ENCODE measurements at places on chromosomes 7 and 10. TPM values are rescaled to one million over a fixed set of nuclear protein-coding genes. Genes with fewer than 3 reads are reported as not detected.

DNA sequence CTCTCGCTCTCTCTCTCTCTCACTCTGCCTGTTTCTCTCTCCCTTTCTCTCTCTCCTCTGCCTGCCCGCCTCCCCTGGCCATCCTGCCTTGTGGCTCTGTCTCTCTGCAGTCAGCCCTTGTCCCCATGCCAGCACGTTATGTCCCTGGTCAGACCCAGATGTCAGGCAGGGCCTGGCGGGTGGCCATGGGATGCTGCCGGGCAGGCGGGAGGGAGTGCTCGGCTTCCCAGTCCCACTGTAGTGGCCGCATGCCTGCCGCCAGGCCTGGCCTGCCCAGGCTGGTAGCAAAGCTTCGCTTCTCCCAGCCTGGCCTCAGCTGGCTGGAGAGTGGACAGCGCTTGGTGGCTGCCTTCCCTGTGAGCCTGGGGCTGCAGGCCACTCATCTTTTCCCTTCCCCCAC, 121.5 kb upstream of the ZNF716 start:
- H3K4me3 ChIP-seq: no peak overlapping the region
- no peak overlapping the region for H3K27ac ChIP-seq
- DNase-seq: peak; percentile 87
- H3K4me1 ChIP-seq: no peaks in the 10 kb centered on the region
- no peaks in the 10 kb centered on the region for H3K27me3 ChIP-seq

- no peaks in the 10 kb centered on the region for H3K27me3 ChIP-seq
- H3K36me3 ChIP-seq: no peaks in the 10 kb centered on the region
- H3K4me3 ChIP-seq: no peak overlapping the region
- H3K27ac ChIP-seq: no peak overlapping the region
- DNase-seq: no peak
Observed at GRCh38 chr10:102579328-102579727, 65.0 kb upstream of the TRIM8 start.

GRCh38 chr7:69775231-69775771, 177.0 kb downstream of the AUTS2 start:
- H3K36me3 ChIP-seq: no peaks in the 10 kb centered on the region
- peak; percentile 35 for DNase-seq
- no peak overlapping the region for H3K4me3 ChIP-seq
- H3K27me3 ChIP-seq: no peaks in the 10 kb centered on the region
- peak overlapping the region; percentile 49 for H3K27ac ChIP-seq
- H3K4me1 ChIP-seq: no peaks in the 10 kb centered on the region

- no peaks in the 10 kb centered on the region for H3K27me3 ChIP-seq
- H3K4me3 ChIP-seq: no peak overlapping the region
- DNase-seq: no peak
- no peak overlapping the region for H3K27ac ChIP-seq
Observed at GRCh38 chr10:43120929-43121314, 17.3 kb upstream of the CSGALNACT2 start.

- DNase-seq: no peak
- peaks cover 75% of the 10 kb centered on the region for H3K36me3 ChIP-seq
- no peaks in the 10 kb centered on the region for H3K4me1 ChIP-seq
- H3K27me3 ChIP-seq: no peaks in the 10 kb centered on the region
- H3K27ac ChIP-seq: no peak overlapping the region
Observed at GRCh38 chr10:73478636-73479035, 17.2 kb downstream of the PPP3CB start.

DNA sequence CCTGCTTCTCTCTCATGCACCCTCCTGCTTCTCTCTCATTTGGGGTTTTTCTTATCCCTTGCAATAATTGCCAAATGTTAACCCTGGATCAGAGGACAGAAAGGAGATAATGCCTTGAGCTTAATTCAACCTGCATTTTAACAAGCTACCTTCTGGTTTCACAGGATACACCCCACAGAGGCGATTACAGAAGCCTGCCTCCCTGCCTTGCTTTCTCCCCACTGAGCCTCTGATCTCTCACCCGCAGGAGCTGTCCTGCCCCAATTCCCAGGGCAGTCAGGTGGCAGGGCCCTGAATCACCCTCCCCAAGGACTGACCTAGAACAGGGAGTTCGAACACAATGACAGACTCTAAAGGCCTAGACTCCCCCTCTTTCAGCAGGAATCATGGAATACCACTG, 959.5 kb downstream of the GRID1 start:
- no peaks in the 10 kb centered on the region for H3K36me3 ChIP-seq
- H3K27ac ChIP-seq: no peak overlapping the region
- no peak for DNase-seq
- no peaks in the 10 kb centered on the region for H3K4me1 ChIP-seq
- H3K4me3 ChIP-seq: no peak overlapping the region

GRCh38 chr7:27925573-27926201, 185.7 kb downstream of the TAX1BP1 start:
- H3K27ac ChIP-seq: no peak overlapping the region
- H3K4me3 ChIP-seq: no peak overlapping the region
- no peaks in the 10 kb centered on the region for H3K36me3 ChIP-seq

DNA sequence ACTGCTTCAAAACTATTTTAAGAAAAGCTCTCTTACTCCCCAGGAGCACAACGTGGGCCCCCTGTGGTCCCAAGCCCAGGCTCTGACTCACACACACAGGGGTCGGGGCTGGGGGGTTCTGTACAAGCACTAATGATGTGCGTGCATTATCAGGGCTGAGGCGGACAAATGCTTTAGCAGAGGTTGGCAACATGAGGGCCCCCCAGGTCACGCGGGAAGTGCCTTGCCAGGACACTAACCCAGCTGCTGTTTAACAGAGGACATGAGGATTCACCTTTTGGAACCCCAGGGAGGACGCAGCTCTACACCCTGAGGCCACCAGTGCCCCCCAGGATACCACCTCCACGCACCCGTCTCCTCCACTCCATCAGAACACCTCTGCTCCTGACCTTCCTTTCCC, 342.8 kb downstream of the DNAJB6 start:
- no peaks in the 10 kb centered on the region for H3K36me3 ChIP-seq
- peaks cover 7% of the 10 kb centered on the region for H3K4me1 ChIP-seq
- H3K27me3 ChIP-seq: peaks cover 98% of the 10 kb centered on the region
- H3K4me3 ChIP-seq: no peak overlapping the region

GRCh38 chr10:120555842-120556532, 99.0 kb downstream of the PLPP4 start:
- no peaks in the 10 kb centered on the region for H3K27me3 ChIP-seq
- no peaks in the 10 kb centered on the region for H3K36me3 ChIP-seq
- H3K4me1 ChIP-seq: no peaks in the 10 kb centered on the region
- H3K27ac ChIP-seq: no peak overlapping the region

- H3K36me3 ChIP-seq: peaks cover 56% of the 10 kb centered on the region
- H3K27ac ChIP-seq: no peak overlapping the region
Observed at GRCh38 chr7:140746751-140747150, 50.2 kb downstream of the NDUFB2 start.

DNA sequence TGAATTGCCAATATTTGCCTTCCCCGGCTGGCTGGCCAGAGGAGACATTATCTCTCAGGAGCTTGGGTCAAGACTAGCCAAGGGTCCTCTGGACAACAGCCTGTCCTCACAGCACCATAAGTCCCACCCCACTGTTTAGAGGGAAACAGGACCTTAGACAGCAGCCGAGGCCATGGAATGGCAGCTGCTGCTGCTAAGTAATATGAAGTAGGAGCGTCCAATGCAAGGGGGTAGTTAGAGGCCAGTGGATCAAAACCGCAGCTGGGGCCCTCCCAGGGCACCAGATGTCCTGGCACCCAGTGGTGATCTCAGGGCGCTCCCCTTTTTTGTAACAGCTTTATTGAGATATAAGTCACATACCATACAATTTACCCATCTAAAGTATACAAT, 12.9 kb upstream of the KCP start:
- H3K4me3 ChIP-seq: no peak overlapping the region
- H3K27ac ChIP-seq: no peak overlapping the region
- H3K36me3 ChIP-seq: no peaks in the 10 kb centered on the region
- peaks cover 44% of the 10 kb centered on the region for H3K27me3 ChIP-seq

DNA sequence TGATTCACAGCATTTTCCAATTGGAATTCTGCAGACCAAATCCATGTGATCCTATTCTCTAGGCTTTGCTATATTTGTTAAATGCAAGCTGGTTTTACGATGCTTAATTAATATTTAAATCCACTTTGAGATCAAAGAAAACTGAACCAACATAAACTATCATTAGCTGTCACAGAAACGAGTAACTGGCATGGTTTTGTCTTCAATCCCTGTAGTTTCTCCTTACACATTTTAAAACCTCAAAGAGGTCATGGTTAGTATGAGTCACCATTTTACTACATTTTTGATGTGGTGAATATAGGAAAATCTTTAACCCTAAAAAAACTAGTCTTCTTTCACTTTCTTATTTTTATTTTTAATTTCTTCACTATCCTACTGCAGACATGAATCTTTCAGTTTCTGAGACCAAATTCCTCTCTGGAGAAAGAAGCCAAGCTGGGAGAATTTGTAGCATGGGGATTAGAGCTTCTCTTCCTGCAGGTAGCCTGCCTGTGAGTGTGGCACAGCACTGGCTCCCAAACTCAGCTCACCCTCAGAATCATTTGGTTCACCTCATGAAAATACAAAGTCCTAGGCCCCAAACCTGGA, 8.7 kb upstream of the LIPM start:
- no peaks in the 10 kb centered on the region for H3K27me3 ChIP-seq
- no peak overlapping the region for H3K4me3 ChIP-seq
- H3K36me3 ChIP-seq: no peaks in the 10 kb centered on the region
- H3K4me1 ChIP-seq: no peaks in the 10 kb centered on the region
- no peak overlapping the region for H3K27ac ChIP-seq

- H3K27me3 ChIP-seq: no peaks in the 10 kb centered on the region
- H3K27ac ChIP-seq: no peak overlapping the region
- no peaks in the 10 kb centered on the region for H3K36me3 ChIP-seq
- H3K4me1 ChIP-seq: no peaks in the 10 kb centered on the region
Observed at GRCh38 chr10:28922127-28922526, 244.8 kb downstream of the BAMBI start.

DNA sequence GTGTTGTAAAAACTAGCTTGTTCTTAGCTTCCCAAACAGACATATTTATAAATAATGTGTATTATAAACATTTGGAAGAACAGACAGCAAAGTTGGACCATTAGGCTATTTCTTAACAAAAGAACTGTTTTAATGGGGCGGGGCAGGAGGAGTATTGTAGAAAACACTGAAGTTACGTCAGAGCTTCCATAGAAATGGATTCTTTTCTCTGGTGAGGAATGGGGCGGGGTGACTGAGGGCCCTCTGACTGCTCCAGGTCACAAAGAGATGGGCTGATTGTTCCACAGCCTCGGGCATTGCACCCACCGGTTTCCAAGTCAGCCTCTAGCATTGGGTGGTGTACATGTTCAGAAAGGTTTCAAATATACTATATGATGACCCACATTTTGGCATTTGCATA, 36.8 kb upstream of the ADAM12 start:
- no peaks in the 10 kb centered on the region for H3K4me1 ChIP-seq
- DNase-seq: no peak
- H3K27me3 ChIP-seq: no peaks in the 10 kb centered on the region
- H3K36me3 ChIP-seq: no peaks in the 10 kb centered on the region
- no peak overlapping the region for H3K27ac ChIP-seq

DNA sequence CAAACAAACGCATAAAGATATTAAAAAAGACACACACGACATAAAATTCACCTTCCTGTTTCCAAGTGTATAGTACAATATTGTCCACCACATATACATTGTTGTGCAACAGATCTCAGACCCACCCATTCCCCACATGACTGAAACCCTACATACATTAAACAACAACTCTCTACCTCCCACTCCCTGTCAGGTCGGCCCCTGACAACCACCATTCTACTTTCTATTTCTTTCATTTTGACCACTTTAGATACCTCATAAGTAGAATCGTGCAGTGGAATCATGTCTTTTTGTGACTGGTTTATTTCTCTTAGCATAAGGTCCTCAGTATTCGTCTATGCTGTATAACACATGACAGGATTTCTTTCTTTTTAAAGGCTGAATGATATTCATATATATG, 320.5 kb downstream of the BBS9 start:
- H3K4me1 ChIP-seq: no peaks in the 10 kb centered on the region
- no peak for DNase-seq
- no peak overlapping the region for H3K4me3 ChIP-seq
- H3K27ac ChIP-seq: no peak overlapping the region
- no peaks in the 10 kb centered on the region for H3K27me3 ChIP-seq
- H3K36me3 ChIP-seq: no peaks in the 10 kb centered on the region

GRCh38 chr10:103451091-103451813, 918 bp downstream of the CALHM2 start:
- H3K36me3 ChIP-seq: peaks cover 41% of the 10 kb centered on the region
- peak overlapping the region; percentile 93 for H3K27ac ChIP-seq
- DNase-seq: peak; percentile 83
- H3K4me1 ChIP-seq: peaks cover 52% of the 10 kb centered on the region
- H3K4me3 ChIP-seq: peak overlapping the region; percentile 79
- no peaks in the 10 kb centered on the region for H3K27me3 ChIP-seq

- H3K27me3 ChIP-seq: no peaks in the 10 kb centered on the region
- H3K27ac ChIP-seq: no peak overlapping the region
- no peaks in the 10 kb centered on the region for H3K36me3 ChIP-seq
Observed at GRCh38 chr10:120749072-120749471, 102.1 kb upstream of the WDR11 start.

DNA sequence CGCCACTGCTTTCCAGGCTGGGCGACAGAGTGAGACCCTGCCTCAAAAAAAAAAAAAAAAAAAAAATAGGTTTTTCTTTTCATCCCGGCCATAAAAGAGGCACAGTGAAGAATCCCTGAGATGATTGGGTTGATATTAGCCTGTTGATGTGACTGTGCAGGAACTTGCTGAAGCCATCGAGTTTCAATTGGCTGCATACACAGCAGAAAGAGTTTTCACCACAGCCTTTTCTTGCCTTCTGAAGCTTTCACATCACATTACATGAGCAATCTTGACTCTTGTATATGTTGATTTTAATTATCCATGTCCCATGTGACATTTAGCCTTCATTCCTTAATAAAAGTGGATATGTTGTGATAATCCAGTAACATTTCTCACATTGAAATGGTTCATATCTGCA, 14.9 kb upstream of the PLXDC2 start:
- H3K36me3 ChIP-seq: no peaks in the 10 kb centered on the region
- no peak for DNase-seq
- H3K27ac ChIP-seq: no peak overlapping the region
- H3K27me3 ChIP-seq: no peaks in the 10 kb centered on the region
- H3K4me1 ChIP-seq: no peaks in the 10 kb centered on the region

BRI3 gene
- 197 TPM for total RNA-seq

FBXL13 gene
- total RNA-seq: not detected

ZNF775 gene
- 3.3 TPM for total RNA-seq

SHH gene
- total RNA-seq: not detected

TECPR1 gene
- total RNA-seq: 14.6 TPM

LMOD2 gene
- total RNA-seq: 780 TPM

IRF5 gene
- total RNA-seq: 1.3 TPM

PRRT4 gene
- total RNA-seq: 2.1 TPM

VENTX gene
- 0.75 TPM for total RNA-seq

EFCAB10 gene
- not detected for total RNA-seq
